MCF 10A (cell line): ENCODE measurements at places on chromosomes 6 and 20. TPM values are rescaled to one million over a fixed set of nuclear protein-coding genes. Genes with fewer than 3 reads are reported as not detected.

Gene FRK
- 0.82 and 0.98 TPM in 2 replicates for total RNA-seq

Gene PPIL4
- total RNA-seq = 37.2 and 47.7 TPM in 2 replicates

Gene ELMO2
- 21.1 and 31.7 TPM in 2 replicates for total RNA-seq

Gene RAB32
- 39.7 and 73.6 TPM in 2 replicates for total RNA-seq

Gene C6orf163
- total RNA-seq = 1.0 and 2.6 TPM in 2 replicates

Gene FAM83B
- 22.3 and 25.4 TPM in 2 replicates for total RNA-seq

Gene NRSN1
- not detected in 2 replicates for total RNA-seq

Gene ARMH2
- total RNA-seq = not detected in 2 replicates
